ENCODE measurements at places on chromosomes 6 and 20. TPM values are rescaled to one million over a fixed set of nuclear protein-coding genes. Genes with fewer than 3 reads are reported as not detected.

The CLPSL2 gene
- total RNA-seq = not detected

The SPATA25 gene
- total RNA-seq = not detected

The HRH3 gene
- total RNA-seq = not detected

The ADGB gene
- not detected for total RNA-seq

The UFL1 gene
- total RNA-seq = 19.3 TPM

The ADTRP gene
- total RNA-seq = 0.85 TPM

The TCP11 gene
- total RNA-seq = not detected

The POM121L2 gene
- not detected for total RNA-seq
